ENCODE measurements at places on chromosomes 1 and 21.

- no peak for DNase-seq
Measured at GRCh38 chr1:222634180-222635013, 16.5 kb downstream of the MIA3 start.

GRCh38 chr1:222643938-222644635 is 26.2 kb downstream of the MIA3 start:
- DNase-seq = peak; percentile 98

- DNase-seq = no peak
Measured at GRCh38 chr1:77038000-77038399, 170.7 kb downstream of the ST6GALNAC5 start.

DNA sequence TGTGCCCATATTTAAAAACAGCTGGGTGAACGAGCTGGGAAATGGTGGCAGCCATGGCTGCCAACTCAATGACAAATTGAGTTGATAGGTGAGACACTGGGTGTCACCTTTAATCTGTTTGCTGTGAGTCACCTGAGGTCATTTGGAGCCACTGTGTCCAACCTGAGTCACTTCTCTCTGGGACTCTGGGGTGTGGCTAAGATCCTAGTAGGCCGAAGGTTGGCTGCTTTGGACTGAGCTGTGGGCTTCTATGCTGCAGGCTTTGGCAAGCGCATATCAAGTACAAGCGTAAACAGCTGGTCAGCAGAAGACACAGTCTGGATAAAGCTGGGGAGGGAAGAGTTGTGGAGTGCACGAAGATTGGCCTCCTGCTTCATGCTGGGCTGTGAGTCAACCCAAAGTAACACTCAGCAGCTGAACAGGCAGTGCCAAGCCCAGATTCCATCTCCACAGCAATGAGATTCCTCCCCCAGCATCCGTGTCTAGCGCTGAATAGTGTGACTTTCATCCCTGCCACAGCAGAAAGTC is 24.0 kb downstream of the TEX35 start:
- DNase-seq = peak; percentile 71

GRCh38 chr1:109508001-109508872 is 1.3 kb downstream of the AMIGO1 start:
- peak; percentile 13 for DNase-seq

DNA sequence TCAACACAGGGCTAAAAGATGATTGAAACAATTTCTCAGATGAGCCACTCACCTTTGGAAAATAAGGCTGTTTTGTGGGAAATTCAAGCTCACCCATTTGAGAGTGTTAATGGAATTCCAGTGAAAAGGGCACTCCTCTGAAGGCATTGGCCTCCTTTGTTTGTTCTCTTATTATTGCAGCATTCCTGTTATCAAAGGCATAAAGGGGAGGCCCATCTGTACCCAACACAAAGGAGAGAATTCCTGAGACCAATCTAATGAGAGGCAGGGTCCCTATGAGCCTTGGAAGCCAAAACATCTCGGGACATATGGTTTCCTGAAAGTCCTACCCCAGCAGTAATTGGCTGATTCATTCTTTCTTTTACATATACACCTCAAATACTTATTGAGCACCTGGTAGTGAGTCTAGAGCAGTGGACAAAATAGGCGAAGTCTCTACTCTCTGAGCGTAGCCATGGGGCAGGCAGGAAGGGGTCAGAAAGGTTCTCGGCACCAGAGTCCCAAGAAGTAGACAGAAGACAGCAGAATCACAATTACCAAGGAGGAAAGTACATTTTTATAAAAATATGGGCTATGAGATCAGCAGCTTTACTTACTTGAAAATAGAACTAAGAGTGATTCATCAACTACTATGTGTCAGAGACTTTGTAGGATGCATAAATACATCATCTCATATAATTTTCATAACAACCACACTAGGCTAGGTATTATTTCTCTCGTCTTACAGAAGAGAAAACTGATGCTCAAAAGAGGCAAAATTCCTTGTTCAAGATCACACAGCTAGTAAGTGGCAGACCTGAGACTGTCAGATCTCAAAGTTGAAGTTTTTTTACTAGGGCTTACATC is 218.7 kb downstream of the DAB1 start:
- no peak for DNase-seq

GRCh38 chr21:17711896-17712295 is 99.2 kb upstream of the BTG3 start:
- no peak for DNase-seq

GRCh38 chr1:54791880-54792522 is 9.1 kb downstream of the TTC22 start:
- DNase-seq = no peak

DNA sequence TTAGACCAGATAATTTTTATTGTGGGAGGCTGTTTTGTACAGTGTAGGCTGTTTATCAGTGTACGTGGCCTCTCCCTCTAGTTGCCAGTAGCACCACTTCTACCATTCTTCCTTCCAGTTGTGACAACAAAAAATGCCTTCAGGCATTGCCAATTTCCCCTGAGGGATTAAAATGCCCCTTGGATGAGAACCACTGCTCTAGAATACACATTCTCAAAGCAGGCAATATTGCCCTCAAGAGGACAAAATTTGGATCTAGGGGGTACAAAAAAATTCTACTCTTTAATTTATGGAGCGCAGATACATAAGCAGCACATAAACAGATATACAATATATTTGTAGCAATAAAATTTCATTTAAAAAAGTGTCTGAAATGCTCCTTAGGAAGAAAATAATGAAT is 674.6 kb downstream of the PTPRC start:
- DNase-seq = no peak

GRCh38 chr1:200038325-200038980 is 10.9 kb downstream of the NR5A2 start:
- DNase-seq = no peak

- DNase-seq = no peak
Measured at GRCh38 chr1:223811634-223812101, 34.1 kb downstream of the TP53BP2 start.

DNA sequence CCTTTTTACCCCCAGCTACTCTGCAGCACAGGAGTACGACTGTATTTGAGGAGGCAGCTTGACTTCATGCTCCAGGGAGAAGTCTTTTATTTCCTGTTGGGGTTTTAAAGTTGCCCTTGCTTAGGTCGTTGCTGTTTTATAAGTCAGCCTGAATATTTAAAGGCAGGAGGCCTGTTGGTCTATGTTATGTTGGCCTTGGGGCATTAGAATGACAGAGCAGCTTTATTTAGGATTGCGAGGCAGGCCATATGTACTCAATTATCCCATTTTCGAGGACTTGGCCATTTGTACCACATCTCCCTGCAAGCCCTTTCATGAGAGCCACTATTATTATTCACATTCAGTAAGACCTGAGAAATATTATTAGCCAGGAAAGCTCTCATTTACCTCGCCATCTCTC is 47.0 kb downstream of the KIF26B start:
- no peak for DNase-seq

DNA sequence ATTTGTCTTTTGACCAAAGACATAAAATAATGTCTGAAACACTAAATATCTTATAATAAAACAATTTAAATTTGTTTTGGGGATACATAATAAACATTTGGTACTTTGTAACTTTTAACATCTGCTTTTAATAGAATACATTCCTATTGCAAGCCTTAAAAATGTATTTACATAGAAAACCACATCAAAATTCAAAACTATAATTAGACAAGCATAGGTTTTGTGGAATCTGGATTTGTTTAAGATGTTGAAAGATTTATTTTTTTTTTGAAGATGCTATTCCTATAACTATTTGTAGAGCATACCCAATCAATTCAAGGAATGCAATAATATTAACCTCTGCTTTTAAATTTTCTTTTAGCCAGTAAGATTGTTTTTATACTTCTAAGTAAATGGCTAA is 125.7 kb downstream of the FMN2 start:
- DNase-seq = no peak

- no peak for DNase-seq
Measured at GRCh38 chr21:41037936-41038335, 130.0 kb upstream of the BACE2 start.

GRCh38 chr1:82836213-82836972 is 1035.7 kb downstream of the ADGRL2 start:
- DNase-seq = no peak

DNA sequence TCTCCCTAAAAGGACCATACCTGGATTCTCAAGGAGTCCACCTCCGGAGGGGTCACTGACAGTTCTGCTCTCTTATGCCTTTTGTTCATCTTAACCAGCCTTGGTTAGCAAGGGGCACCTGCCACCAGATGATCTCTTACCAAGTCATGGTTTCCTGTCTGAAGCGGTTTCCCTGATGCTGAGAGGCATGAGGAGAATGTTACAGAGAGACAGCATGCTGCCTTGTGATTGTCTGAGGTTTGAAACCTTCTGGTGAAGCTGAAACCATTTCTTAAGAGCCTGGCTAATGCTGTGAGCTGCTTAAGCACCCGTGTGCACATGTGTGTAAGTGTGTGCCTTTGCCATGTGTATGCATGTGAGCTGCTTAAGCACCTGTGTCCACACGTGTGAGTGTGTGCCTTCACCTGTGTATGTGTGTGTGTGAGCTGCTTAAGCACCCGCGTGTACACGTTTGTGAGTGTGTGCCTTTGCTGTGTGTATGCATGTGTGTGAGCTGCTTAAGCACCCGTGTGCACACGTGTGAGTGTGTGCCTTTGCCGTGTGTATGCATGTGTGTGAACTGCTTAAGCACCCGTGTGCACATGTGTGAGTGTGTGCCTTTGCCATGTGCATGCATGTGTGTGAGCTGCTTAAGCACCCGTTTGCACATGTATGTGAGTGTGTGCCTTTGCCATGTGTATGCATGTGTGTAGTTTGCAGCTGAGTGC is 136.4 kb upstream of the COL6A1 start:
- no peak for DNase-seq

- no peak for DNase-seq
Measured at GRCh38 chr1:246631426-246631825, 65.2 kb downstream of the CNST start.

DNA sequence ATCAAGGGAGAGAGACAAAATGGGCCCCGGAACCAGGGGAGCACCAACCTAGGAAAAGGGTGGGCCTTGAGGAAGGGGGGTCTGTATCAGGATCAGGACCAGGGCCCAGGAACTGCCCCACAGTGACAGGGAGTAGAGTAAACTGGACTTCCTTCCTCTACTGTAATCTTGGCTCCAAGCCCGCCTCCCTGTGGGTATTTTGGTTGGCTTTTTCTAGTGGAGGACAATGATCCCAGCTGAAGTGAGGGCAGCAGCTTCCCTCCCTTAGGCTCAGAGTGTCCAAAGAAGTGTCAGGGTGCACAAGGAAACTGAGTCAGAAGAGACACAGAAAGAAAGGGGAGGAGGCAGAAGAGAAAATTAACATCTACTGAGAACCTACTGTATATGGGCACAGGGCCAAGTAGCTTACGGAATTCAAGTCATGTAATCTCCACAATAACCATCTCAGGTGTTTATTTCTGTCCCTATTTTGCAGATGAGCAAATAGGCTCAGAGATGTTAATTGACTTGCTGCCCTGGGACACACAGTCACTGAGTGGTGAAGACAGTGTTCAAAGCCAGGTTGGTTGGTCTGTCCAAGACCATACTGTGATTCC is 4.8 kb downstream of the UBQLN4 start:
- DNase-seq = no peak

DNA sequence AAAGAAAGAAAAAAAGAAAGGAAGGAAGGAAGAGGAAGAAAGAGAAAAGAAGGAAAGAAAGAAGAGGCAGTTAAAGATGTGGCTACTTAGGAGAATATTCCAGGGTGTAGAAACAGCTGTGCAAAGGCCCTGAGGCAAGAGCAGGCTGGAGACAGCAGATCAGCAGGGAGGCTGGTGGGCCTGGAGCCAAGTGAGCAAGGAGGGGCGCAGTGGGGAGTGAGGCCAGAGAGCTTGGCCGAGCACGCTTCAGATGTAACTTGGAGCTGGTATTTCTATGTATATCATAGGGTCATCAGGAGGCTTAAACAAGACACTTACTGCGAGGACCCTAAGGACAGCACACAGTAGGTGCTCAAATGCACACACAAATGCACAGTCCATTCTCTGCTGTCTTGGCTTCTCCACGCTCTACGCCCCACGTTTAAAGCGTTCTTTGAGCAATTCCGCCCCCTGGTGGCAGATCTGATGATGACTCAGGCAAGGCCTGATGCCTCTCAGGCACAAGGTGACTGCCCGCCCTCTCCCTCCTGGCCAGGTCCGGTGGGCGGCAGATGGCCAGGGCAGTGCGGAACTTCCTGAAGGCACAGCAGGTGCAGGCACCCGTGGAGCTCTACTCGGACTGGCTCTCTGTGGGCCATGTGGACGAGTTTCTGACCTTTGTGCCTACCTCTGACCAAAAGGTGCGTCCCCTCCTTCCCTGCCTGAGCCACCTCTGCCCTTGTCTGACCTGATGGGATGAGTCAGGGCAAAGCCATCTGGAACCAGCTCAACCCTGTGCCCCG is 11.9 kb upstream of the PADI3 start:
- peak; percentile 88 for DNase-seq

DNA sequence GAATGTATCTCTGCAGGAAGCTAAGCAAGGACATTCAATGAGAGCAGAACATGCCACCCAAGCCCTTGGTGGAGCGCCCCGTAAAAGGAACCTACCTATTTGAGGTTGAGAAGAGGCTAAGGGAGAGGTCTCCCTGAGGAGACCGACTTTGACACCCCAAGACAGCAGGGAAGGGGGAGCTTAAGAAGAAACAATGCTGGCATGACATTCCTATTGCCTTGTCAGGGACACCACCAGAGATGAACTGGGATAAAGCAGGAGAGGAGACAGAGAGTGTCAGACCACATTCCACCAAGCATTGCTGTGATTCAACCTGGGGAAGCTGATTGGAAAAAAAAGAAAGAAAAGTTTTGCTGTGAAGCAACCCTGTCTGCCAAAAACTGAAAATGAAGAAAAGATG is 13.3 kb upstream of the S100A2 start:
- no peak for DNase-seq

GRCh38 chr1:42966688-42967612 is 8.3 kb upstream of the SLC2A1 start:
- DNase-seq = no peak

DNA sequence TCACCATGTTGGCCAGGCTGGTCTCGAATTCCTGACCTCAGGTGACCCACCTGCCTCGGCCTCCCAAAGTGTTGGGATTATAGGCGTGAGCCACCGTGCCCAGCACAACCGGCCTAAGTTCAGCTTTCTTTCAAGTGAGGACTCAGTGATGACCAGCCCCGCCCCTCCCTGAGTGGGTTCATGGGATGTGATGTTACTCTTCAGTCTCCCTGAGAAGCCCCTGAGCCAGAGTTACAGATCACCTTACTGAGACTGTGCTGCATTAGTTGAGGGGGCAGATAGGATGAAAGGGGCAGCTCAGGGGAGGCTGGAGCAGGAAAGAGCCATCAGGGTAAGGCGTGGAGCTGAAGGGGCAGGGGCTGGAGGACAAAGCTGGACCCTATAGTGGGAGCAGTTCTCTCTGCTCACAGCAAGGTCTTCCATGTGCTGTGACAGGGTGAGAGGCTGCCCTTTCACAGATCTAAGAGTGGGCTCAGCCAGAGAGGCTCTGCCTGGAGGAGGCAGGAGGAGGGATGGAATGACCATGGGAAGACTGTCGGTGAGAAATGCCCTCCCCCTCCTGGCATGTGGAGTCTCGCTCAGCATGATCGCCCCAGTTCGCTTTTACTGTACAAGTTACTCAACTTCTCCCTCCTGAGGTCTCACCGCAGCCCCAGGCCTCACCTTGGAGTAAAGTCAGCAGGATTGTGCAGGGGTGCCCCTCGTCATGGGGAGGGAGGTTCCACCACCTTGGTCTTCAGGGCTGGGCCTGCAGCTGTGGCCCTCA is 13.4 kb downstream of the SH2D2A start:
- DNase-seq = no peak

GRCh38 chr1:186059752-186060151 is 315.3 kb downstream of the TPR start:
- DNase-seq = no peak
